Glomerular endothelial cell (primary cell): ENCODE measurements at places on chromosomes 16 and 17.

GRCh38 chr17:73689596-73690275 is 45.5 kb upstream of the SDK2 start:
- no peak for DNase-seq

DNA sequence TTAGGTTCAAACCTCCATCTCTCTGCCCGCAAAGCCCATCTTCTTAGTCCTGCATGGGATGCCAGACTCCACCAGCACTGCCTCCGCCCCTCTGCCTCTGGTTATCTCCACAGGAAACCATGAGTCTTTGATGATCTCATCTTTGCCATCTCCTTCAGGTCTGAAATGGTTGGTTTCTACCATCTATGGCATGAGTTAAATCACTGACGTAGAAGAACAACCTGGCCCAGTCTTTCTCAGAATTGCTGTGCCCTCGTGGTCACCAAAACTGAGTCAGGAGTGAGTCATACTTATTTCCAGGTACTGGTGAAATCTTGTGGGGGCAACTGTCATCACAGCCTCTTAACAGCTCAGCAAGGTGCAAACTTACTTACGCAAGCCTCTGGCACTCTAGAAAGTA is 468.7 kb upstream of the C16orf82 start:
- DNase-seq: no peak

- no peak for DNase-seq
Measured at GRCh38 chr17:17573912-17574311, 17.6 kb downstream of the PEMT start.

DNA sequence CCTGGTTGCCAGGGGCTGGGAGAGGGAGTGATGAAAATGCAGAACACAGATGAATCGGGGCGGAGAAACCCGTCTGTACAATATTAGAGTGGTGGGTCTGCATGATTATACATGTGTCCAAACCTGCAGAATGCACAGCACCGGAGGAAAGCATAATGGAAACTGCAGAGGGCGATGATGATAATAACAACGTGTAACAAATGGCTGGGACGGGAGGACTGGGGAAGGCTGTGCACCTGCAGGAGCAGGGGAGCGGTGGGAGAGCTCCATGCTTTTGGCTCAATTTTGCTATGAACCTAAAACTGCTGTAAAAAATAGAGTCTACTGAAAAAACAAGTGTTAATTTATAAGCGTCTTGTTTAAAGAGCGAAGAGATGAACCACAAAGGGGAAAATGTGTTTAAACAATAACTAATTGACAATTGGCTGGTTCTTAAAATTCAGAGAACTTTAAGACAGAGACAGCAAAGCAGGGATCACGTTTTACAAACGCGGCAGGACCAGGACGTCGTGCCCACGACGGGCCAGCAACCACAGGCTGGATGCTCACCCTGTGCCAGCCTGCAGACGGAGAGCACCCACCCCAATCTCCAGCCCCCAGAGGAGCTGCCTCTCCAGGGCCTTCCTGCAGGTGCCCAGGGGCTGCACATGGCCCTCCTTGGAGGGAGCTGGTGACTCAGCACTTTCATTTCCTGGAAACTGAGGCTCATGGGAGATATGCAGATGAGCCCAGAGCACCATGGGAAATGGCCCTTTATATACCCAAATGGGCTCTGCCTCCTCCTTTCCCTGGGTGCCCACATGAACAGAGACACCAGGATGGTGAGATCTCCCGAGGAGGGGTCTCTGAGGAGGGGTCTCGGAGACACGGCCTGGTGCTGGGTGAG is at the start of gene TEX19:
Gene TEX19, plus strand, starts transcription at position 783 of the 886 bp plus-strand sequence. CDS start 2,904 bp downstream, outside the sequence.
- no peak for DNase-seq

DNA sequence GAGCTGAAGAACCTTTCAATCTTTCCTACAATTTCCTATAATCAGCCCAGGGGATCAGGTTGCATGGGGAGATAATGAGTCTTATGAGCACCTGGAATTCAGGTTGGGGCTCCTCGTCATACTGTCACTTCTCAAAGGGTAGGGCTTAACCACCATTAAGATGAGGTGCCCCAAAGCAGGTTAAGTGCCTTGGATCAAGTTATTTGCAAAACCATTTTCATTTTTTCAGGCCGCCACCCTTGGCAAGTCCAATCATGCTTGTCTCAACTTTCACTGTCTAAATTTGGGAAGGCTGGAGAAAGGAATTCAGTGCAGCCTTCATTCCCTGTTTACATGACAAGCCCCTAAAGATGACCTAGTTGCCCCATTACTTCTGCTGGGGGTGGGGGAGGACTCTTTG is 44.9 kb upstream of the TANGO6 start:
- DNase-seq: no peak

- DNase-seq: no peak
Measured at GRCh38 chr17:67359960-67360791, 6.2 kb downstream of the PSMD12 start.

DNA sequence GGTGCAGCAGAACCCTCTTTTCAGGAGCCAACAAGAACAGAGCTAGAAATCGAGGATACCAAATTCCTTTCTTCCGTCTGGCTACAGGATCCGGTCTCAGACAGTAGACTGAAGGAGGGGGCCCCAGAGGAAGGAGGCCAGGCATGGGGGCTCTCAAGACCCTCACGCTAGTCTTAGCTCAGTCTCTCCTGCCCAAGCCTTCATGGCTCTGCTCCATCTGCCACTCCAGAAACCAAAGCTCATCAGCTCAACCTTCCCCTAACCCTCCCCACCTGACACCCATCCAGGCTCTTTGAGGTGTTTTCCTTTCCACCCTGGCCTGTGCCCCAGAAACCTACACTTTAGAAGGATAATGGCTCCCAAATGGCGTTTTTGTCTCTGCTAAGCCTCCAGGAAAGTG is 6.2 kb upstream of the TMEM92 start:
- DNase-seq: no peak
